CD8-positive, alpha-beta T cell (primary cell): ENCODE measurements at places on chromosomes 5 and 9.

DNA sequence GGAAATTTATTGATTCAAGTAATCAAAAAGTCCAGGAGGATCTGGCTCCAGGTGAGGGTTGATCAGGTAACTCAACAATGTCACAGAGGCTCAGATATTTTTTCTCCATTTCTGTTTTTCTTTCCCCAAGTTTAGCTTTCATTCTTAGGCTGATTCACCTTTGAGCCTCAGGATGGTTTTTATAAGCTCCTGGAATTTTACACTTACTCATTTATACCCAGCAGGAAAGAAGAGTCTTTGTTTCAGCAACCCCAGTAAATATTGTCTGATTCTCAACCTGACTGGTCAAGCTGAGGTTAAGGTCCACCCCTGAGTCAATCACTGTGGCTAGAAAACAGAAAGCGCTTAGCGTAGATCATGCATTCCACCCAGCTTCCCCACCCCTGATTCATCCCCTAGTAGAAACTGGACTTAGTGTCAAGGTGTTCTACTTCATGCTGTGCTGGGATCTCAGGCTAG, 500.6 kb downstream of the KIF4B start:
- DNase-seq = no peak

DNA sequence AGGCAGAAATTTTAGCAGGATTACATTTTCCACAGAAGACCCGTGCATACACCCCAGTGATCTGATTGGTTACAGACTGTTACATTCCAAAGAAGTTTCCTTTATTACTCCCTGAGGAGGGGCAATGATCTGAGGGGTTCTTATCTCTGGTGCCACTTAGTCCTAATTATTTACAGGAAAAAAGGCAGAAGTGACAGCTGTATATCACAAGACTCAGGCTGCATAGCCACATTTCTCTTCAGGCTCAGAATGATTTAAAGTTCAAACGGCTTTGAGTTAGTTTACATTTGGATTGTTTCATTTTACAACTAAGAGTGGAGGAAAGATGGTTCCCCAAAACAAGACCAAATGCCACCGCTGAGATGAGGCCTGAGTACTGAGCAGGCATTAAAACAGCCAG, 17.3 kb downstream of the NAIF1 start:
- DNase-seq = no peak

GRCh38 chr9:20238921-20239320, 383.4 kb downstream of the MLLT3 start:
- no peak for DNase-seq

- DNase-seq = no peak
Observed at GRCh38 chr5:60335913-60336312, 364.1 kb downstream of the DEPDC1B start.

DNA sequence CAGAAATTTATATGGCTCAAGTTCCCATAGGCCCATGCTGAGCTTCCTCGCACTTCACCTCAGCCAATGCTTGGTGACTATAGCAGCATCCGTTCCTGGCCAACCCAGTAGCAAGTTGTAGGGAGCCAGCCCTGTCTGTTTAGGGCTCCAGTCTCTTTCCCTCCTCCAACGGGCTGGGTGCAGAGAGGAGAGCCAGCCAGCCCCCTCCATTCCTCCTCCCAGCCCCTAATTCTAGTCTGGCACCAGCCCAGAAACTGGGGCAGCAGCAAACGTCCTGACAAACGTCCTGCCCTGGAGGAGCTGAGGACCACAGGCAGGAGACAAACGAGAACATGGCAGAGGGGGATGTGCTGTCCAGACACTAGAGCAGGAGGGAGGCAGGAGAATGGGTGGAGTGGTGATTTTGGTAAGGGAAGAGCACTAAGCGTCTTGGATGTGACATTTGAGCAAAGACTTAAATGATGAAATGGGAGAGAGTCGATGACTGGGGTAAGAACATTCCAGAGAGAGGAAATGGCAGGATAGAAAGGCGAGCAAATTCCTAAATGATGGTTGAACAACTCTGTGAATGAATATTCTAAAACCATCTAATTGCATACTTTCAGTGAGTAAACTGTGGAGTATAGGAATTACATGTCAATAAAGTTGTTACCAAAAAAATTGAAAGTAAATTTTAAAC, 222.5 kb upstream of the DAPK1 start:
- no peak for DNase-seq

DNA sequence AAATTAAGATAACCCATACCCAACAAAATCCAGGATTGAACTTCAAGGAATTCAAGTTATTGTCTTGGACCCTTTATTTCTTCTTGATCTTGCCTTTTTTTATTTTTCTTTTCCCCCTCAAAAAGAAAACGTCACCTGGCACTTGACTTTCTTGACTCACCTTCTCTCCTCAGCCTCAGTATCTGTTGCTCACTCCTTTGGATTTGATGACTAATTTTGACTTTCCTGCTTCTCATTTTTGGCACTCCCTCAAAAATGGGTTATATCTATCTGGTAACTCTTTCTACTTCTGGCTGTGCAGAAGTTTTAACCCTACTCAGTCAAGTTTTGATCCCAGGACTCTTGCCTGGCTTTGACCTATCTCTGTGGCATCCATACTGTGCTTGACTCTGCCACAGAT, 66.6 kb upstream of the SPATA31D4 start:
- no peak for DNase-seq

- DNase-seq = no peak
Observed at GRCh38 chr9:119252671-119253299, 116.5 kb downstream of the BRINP1 start.

DNA sequence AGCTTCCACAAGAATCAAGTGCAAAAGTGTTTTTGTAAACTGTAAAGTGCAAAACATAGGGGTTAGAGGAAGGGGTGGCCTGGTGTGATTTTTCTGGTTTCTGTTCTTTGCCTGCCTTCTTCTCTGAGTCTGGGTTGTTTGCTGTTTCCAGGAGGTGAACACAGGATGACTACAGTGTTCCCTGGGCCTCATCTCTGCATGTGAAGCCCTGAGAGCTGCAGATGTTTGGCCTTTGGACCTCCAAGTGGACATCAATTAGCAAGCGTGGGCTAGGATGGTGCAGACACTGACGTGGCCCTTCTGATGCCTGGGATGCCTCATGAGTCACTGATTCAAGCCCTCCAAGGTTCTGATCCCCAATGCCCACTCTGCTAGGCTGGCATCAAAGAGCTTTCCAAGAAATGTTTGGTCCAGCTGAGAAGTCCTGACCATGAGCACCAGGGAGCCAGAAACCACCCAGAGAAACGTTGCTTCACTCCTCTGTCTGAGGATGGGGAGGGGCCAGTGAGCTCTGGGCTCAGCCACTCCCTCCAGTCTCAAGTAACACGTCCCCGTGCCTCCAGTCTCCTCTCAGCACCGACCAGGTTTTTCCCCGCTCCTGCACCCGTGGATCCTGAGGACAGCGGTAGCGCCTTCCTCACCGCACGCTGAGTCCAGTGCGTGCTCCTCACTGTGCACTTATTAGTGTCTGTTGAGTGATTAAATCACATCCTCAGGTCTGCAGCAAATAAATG, 7.6 kb downstream of the IL9 start:
- DNase-seq = no peak

- DNase-seq = no peak
Observed at GRCh38 chr9:89637787-89638186, 33.0 kb downstream of the GADD45G start.

- no peak for DNase-seq
Observed at GRCh38 chr9:126377536-126377935, 50.9 kb downstream of the MVB12B start.

DNA sequence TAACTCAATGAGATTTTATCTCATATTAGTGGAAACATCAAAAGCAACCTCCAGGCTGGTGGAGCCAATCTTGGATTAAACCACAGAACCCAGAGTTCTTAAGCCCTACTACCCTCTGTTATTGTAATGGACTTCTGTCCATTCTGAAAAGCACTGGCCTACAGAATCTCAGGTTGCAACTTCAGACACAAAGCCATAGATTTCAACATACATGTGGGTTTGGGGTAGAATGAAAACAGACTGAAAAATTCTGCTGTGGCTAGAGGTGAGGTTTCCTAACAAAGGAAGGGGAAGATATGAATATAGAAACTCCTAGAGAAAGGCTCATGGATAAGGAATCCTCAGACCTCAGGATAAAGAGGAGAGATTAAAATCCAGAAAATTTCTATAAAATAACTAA, 569.8 kb upstream of the RIOK2 start:
- DNase-seq = no peak

GRCh38 chr5:78760366-78760765, 111.8 kb upstream of the LHFPL2 start:
- no peak for DNase-seq

- DNase-seq = no peak
Observed at GRCh38 chr5:121954086-121954485, 7.7 kb upstream of the SRFBP1 start.

- no peak for DNase-seq
Observed at GRCh38 chr5:115656404-115656803, 30.6 kb upstream of the TMED7 start.

GRCh38 chr5:4877579-4877978, 262.6 kb upstream of the ADAMTS16 start:
- DNase-seq = no peak

DNA sequence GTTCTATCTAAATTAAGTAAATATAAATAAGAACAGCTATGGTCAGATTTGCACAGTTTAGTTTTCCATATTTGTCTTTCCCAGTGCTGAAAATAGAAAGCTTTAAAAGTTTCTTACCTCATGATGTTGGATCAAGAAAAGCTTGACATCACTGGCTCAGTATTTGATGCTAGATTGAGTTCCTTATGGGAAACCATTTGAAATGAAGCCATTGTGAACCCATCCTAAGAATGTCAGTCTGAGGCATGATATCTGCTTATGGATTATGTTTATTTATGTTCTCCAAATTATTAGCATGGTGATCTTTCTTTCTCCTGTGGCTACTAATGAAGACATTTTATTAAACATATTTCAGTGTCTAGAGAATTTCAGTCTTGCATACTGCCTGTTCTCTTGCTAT, 143.0 kb downstream of the ADAMTSL1 start:
- no peak for DNase-seq

- no peak for DNase-seq
Observed at GRCh38 chr9:127817881-127818434, 15.3 kb downstream of the FPGS start.

- no peak for DNase-seq
Observed at GRCh38 chr5:169956756-169957155, 23.5 kb downstream of the INSYN2B start.

GRCh38 chr9:18666348-18666747, 192.4 kb downstream of the ADAMTSL1 start:
- no peak for DNase-seq

- DNase-seq = no peak
Observed at GRCh38 chr5:95907740-95908706, 53.6 kb downstream of the ELL2 start.

DNA sequence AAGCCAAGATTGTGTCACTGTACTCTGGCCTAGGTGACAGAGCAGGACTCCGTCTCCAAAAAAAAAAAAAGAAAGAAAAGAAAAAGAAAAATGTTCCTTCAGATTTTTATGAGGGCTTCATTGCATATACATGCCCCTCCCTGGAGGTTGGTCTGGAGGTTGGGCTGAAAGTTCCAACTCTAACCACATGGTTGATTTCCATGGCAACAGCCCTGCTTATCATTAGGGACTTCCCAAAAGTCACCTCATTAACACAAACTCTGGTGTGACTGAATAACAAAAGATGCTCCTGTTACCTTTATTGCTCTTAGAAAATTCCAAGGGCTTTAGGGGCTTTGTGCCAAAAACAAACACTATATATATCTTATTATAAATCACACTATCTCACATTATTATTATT, 113.8 kb downstream of the TMC1 start:
- no peak for DNase-seq

GRCh38 chr5:102834438-102834964, 79.4 kb downstream of the PAM start:
- no peak for DNase-seq

DNA sequence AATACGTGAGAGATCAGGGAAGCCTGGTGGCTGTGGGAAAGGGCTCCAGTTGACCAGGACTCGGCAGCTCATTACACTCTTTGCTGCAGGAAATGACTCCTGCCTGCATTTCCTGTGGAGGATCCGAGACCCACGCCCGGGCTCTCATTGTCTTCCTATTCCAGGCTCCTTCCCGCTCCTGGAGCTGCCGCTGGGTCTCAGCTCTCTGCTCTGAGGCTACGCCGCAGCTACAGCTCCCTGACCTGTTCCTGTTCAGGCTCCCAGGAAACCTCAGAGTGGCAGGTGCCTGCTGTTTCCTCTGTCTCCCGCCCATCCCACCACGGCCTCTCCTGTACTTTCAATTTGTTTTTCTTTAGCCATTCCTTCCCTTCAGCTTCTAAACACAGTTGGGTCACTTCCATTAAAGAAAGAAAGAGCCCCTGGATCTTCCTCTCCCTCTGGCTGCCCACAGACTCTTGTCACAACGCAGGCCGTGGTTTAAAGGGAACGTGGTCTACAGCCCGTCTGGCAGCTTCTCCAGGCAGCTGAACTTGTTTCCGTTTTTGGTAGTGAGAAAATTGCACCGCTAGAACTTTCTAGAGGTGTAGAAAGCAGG, 71.5 kb downstream of the IL6ST start:
- DNase-seq = peak; percentile 24
